ENCODE measurements at places on chromosomes 5 and 9.

- DNase-seq = no peak
Observed at GRCh38 chr5:35369965-35370790, 139.9 kb upstream of the PRLR start.

GRCh38 chr5:140551872-140552271 lies 4.4 kb downstream of the EIF4EBP3 start:
- no peak for DNase-seq

DNA sequence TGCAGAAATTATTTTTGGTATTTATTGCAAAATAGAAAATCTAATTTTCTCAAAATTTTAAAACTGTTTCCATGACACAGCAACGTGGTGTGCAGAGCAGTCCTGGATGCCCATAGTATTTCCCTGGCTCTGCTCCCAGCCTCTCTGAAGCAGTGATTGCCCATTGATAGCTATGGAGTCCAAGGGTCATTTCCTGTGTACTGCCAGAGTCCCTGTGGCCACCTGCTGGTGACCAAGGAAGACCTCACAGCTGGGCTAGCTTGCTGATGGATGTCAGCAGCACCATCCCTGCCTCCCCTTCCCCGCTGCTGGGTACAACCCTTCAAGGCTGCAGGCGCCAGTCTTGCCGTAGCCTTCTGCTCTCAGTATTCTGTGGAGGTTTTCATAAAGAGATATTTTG lies 184.1 kb downstream of the DIRAS2 start:
- no peak for DNase-seq

- DNase-seq = no peak
Observed at GRCh38 chr5:112483704-112484103, 64.6 kb upstream of the EPB41L4A start.

GRCh38 chr9:36987409-36987808 lies 46.7 kb downstream of the PAX5 start:
- DNase-seq = no peak

- DNase-seq = no peak
Observed at GRCh38 chr5:138712324-138712723, 40.9 kb upstream of the CTNNA1 start.

DNA sequence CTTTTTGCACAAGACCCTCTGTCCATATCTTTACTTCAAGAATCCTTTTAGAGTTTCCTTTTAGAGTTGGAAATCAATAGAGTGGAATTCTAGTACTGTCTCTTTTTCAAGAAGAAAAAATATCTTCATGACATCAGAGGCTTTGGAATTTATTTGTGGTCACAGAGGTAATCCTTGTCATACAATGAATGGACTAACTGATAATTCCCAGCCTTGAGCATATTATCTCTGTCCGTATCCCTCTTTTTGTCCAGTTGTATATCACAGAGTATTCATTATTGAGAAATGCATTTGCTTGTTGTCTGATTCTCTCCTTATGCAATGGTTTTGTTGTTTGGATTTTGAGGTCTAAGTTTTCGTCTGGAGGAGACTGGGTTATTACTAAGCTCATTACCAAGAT lies 82.0 kb upstream of the HAPLN1 start:
- no peak for DNase-seq

DNA sequence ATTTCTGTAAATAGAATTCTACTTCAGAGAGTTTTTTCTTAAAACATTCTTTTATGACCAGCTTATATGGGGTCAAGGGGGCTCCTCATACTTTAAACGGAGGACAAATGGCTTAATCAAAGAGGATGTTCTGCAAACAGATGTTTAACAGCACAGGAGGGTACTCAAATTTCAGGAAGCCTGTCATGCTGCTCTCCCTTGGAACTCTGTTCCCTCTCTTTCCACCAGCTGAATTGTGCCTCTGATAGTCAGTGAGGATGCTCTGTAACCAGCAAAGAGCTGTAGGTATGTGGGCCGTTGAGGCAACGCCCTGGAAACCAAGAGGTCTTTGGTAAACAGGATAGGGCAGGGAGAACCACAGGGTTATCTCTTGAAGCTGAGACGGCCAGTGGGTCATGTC lies 161.1 kb downstream of the C5orf15 start:
- DNase-seq = no peak

GRCh38 chr5:176844706-176845391 lies 34.5 kb downstream of the UNC5A start:
- DNase-seq = peak; percentile 64

GRCh38 chr5:55151923-55152842 lies 7.8 kb upstream of the GPX8 start:
- no peak for DNase-seq

GRCh38 chr5:51382521-51383130 lies 622 bp upstream of the ISL1 start:
- no peak for DNase-seq

GRCh38 chr5:10323588-10324488 lies 16.1 kb upstream of the CMBL start:
- no peak for DNase-seq

DNA sequence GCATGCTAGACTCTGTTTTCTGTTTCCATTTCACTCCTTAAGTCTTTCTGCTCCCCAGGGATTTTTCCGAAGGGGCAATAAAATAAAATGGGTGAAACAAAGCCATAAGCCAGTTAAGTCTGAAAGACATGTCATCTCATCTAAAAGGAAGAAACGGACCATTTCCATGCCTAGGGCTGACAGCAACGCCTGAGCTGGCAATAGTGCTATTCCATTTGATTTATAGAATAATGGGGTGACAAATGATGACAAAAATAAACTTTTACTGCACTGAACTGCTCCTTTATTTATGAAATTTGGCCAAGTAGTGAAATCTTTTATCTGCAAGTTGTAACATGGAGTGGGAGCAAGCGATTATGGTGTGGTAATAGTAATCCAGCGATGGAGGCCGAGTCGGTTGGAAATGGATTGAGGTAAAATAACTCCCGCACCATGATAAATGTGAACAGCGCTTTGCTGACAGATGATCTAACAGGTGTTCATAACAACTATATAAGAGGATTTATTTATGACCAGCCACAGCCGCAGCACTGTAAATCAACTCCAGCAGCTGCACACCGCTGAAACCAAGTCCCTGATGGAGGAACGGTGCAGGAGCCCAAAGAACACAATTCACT lies 219.8 kb upstream of the TBCA start:
- DNase-seq = no peak

- no peak for DNase-seq
Observed at GRCh38 chr5:149036970-149037369, 25.9 kb downstream of the SH3TC2 start.

DNA sequence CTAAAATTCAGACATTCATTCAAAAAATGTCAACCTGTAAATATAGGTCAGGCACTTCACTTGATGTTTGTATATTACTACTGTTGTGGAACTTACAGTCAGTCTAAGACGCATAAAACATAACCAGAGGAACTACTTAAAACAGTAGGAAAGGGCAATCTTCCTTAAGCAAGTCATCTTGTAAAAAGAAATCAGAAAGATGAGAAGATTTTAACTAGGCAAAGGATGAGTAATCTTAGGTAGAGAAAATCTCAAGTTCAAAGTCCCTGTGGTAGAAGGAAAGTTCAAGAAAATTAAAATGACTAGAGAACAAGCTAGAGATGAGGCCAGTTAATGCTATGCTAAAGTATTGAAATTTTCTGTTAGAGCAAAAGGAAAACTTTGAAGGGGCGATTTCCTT lies 152.4 kb downstream of the RAPGEF6 start:
- no peak for DNase-seq

- DNase-seq = peak; percentile 32
Observed at GRCh38 chr5:36877667-36878391, 1.3 kb downstream of the NIPBL start.
